ENCODE measurements at places on chromosomes 2 and 18.

- no peak for DNase-seq
Observed at GRCh38 chr18:33840212-33840593, 262.2 kb downstream of the ASXL3 start.

DNA sequence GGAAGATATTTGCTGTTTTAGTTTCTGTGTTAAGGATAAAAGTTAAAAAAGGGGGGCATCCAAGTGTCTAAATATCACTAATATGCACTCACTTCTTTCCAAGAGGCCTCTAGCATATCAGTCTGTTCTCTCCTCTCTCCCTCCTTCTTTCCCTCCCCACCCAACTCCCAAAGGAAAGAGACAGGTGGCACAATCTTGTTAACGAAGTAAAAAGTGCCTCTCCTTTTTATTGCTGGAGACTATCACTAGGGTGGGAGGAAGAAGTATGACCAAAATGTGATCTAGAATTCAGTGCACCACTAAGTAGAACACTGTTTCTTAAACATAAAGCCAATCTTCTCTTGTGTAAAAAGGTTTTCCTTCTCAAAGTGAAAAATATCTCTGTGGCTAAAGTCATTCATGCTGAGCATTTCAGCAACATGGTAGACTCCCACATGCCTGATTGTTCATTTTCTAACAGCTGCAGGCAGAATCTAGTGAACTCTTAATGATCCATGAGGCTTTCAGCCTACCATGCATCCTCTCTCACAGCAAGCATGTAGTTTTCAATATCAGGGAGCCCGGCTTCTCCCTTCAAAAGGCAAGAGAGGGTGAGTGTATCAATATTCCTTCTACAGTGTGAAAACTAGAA lies 39.5 kb downstream of the RNU4ATAC start:
- DNase-seq = peak; percentile 46

DNA sequence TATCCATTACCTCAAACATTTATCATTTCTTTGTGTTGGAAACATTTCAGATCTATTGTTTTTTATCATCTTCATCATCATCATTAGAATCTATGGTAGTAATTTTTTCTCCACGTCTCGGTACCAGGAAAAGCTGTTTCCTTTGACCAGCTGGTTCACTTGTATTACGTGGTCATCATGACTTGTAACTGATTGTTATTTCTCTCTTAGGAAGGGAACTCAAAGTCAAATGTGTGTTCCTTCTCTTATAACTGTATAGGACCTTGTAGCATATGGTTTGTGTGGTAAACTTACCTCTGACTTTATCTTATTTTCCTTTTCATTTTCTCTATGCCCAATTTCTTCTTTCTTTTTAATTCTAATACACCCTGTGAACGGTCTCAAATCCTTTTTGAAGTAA lies 16.5 kb downstream of the NCOA1 start:
- DNase-seq = no peak

DNA sequence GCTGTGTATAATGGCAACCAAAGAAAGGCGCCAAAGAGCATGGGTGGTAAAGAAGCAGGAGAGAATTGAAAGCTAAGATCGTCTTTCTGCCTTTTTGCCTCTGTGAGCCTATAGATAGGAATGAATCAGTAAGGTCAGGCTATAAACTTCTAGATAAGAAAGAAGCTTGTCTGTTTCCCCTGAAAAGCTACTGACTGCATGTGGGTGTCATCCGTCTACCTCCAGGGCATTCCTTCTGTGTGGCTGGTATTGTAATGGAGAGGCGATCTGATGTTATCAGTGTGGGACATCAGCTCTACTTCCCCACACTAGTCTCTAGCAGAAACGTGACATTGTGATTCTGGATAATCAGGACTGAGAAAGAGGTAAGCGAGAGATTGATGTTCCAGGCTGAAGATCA lies 63.4 kb upstream of the PLA2R1 start:
- DNase-seq = no peak

GRCh38 chr2:144702051-144702450 lies 182.1 kb upstream of the ZEB2 start:
- DNase-seq = no peak

- DNase-seq = no peak
Observed at GRCh38 chr18:55136864-55137263, 177.6 kb upstream of the CCDC68 start.

GRCh38 chr18:76412818-76413565 lies 82.0 kb downstream of the ZNF516 start:
- DNase-seq = no peak

GRCh38 chr18:60038731-60039130 lies 138.9 kb downstream of the PMAIP1 start:
- DNase-seq = no peak

DNA sequence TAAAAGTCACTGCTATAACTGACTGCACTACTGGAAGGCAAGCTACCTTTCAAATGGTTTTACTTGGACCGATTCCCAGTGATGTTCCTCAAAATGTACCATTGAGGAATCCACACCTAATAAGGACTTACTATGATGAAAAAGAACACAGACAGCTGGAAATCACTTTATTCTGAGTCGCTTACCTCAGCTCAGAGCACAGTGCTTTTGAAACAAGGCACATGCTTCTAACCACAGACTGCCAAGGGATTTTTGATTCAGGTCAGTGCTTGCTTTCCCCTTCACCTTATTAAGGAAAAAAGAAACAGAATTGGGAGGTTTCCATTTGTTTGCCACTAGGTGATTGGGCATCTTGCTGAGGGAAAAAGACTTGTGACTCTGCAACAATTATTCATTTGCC lies 707.5 kb upstream of the FSHR start:
- DNase-seq = no peak

- no peak for DNase-seq
Observed at GRCh38 chr2:73286134-73286655, 1.9 kb upstream of the FBXO41 start.

DNA sequence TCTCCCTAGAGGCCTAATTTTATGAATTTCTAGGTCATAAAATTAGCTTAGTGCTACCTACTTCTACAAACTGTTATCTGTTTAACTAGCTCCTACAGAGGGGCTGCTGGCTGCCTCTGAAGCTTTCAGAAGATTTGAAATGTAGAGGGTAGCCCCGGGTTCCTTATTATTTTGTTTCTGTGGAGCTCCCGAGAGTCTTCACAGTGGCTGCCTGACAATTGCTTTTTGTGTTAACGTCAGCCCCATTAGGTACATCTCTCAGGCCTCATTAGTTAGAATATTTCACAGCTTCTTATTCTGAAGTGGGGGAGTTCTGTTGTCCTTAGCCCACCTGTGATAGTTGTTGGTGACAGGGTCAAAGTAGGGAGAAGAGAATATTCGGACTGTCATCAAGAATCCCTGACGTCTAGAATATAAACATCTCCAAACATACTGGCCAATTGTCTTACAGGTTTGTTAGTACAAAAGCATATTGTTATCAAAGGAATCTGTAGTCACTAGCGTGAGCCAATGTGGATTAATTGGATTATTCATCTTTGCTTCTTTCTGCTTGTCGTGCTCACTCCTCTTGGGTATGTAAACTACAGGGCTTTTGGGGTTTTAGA lies 77.5 kb downstream of the DIS3L2 start:
- DNase-seq = no peak
